ENCODE measurements at places on chromosomes 2 and 18. TPM values are rescaled to one million over a fixed set of nuclear protein-coding genes. Genes with fewer than 3 reads are reported as not detected.

Gene RAPGEF4
- 1.9 TPM for total RNA-seq

Gene SERPINB12
- total RNA-seq: not detected

Gene MDH1B
- total RNA-seq: 1.4 TPM

Gene RPS27A
- total RNA-seq: 745 TPM

Gene VWA3B
- total RNA-seq: 0.09 TPM

Gene LYPD1
- 3.9 TPM for total RNA-seq

Gene CYRIA
- total RNA-seq: 3.7 TPM

Gene CD207
- not detected for total RNA-seq

Gene RPRD1A
- total RNA-seq: 41.7 TPM

Gene L3MBTL4
- 0.28 TPM for total RNA-seq

Measured in smooth muscle cell of bladder (primary cell).